Mammary epithelial cell (primary cell): ENCODE measurements at places on chromosomes 5 and 9.
A peak's percentile ranks its signal among the peaks of the same experiment; 100 is the strongest.

GRCh38 chr5:76207120-76207519, 123.9 kb downstream of the SV2C start:
- DNase-seq, result no peak

GRCh38 chr5:107570805-107571531, 99.8 kb downstream of the EFNA5 start:
- DNase-seq, result peak; percentile 56

GRCh38 chr5:56006094-56006493, 11.3 kb upstream of the IL6ST start:
- DNase-seq, result no peak

GRCh38 chr5:106906199-106906598, 764.5 kb downstream of the EFNA5 start:
- no peak for DNase-seq

- peak; percentile 6 for DNase-seq
Observed at GRCh38 chr9:2281031-2281802, 266.1 kb downstream of the SMARCA2 start.

GRCh38 chr9:68970151-68970550, 43.8 kb downstream of the PRKACG start:
- DNase-seq, result no peak

DNA sequence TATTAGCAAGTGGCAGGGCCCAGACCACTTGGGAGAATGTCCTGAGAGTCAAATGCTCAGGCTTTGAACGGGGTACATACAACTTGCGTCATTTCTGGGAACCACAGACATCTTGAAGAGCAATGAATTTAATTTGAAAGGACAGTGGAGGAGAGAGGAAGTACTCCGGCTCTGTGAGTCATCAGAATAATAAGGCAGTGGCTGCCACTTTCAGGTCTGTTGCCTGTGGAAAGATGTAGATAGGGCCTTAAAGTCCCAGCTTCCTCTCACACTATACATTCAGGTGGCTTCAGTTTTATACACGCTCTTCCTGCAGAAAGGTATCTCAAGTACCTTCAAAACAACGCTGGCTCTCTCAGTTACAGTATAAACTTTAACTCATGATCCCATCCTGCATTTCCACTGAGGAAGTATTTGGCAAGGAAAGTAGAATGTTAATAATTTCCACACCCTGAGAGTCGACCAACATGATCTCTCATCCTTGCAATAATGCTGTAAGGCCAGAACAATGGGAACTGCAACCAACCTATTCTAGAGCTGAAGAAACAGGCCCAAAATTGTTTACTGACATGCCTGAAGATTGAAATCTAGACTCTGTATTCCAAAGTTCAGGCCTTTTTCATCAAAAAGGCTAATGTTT, 6.8 kb upstream of the PRUNE2 start:
- peak; percentile 35 for DNase-seq

GRCh38 chr5:35771300-35771699, 85.4 kb upstream of the IL7R start:
- peak; percentile 19 for DNase-seq

- DNase-seq, result no peak
Observed at GRCh38 chr5:1103093-1103492, 8.8 kb downstream of the SLC12A7 start.

- peak; percentile 35 for DNase-seq
Observed at GRCh38 chr9:130183133-130183762, 11.0 kb downstream of the NCS1 start.

DNA sequence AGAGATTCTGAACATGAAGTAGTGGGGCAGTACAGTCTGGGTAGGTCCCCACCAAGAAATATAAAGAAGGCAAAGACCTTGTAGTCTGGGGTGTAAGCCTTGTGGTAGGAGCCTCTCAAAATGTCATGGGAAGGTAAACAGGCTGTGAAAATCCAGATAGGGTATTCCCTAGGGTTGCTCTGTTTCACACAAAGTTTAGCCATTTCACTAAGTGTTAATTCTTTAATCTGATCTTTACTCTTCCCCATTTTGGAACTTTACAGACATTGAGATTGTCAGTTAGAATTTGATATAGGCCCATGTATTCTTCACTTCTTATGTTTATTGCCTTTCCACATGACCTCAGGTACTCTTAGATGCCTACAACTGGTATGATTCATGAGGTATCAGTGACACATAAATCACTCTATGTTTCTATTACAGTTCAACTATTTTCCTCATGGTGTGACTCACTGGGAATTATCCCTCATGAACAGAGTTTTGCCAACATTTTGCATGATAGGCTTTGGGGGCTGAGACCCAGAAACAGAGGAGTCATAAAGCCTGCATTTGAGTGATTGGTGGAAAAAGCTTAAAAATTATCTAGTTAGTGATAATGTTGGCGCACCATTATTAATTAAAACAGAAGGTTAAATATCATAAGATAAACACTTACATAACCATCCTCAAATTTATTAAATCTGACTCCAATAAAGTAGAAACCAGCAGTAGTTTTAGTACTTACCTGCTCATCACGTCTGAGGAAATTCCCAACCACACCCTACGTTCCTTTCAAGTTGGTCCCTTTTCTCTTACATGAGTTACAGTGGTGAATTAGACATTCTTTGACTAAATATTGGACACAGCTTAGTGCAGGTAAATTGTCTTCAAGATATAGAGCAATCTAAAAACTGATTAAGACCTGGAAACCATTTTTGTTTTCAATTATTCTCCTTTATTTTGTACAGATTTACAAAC, 399.8 kb upstream of the MEF2C start:
- DNase-seq, result peak; percentile 90
